ENCODE measurements at places on chromosomes 2 and 18. TPM values are rescaled to one million over a fixed set of nuclear protein-coding genes. Genes with fewer than 3 reads are reported as not detected.
A peak's percentile ranks its signal among the peaks of the same experiment; 100 is the strongest.

DNA sequence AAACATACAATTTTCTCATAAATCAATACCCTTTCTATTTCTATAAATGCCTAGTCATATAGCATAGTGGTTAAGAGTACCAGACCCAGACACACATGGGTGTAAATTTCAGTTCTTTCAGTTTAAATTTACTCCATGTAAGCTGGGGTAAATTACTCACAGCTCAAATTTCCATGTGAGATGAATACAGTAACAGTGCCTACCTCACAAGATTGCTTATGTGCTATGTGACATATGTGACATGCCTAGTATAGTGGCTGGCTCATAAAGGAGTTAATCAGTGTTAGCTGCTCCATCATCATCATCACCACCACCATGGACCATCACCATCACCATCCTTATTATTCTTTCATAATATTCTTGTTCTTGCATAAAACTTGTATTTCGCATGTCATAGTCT is 61.6 kb upstream of the CD302 start:
- DNase-seq, result no peak

DNA sequence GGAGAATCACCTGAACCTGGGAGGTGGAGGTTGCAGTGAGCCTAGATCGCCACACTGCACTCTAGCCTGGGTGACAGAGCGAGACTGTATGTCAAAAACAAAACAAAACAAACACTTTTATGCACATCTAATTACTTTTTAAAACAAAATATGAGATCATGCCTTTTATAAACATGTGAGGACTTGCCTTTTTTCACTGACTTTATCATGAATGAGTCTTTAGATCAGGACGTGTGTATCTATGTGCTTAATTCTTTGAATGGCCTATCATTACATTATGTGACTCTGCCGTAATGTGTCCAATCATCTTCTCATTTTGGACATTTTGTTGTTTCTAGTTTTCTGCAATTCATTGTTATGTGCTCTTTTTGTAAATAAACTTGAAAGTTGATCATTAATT is 58.7 kb downstream of the FAM117B start:
- no peak for DNase-seq

DNA sequence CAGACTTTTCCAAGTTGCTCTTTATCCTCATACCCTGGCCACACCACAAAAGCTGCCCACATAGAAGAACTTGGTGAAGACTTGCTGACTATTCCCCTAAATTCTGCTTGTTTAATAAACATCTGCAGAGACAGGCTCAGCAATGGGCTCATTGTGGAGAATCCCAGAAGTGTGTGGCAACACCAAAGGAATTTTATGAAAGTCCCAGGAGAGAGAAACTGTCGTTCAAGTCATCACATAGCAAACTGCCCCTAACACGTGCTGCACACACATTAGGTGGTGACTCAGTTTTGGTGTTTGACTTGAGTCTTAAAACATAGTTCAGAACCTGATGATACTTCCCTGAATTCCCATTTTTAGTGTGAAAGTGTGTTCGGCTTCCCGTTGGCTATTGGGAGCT is 38.6 kb downstream of the CYP1B1 start:
- DNase-seq, result peak; percentile 63

- peak; percentile 85 for DNase-seq
Observed at GRCh38 chr2:46481198-46482193, 2.1 kb downstream of the TMEM247 start.

DNA sequence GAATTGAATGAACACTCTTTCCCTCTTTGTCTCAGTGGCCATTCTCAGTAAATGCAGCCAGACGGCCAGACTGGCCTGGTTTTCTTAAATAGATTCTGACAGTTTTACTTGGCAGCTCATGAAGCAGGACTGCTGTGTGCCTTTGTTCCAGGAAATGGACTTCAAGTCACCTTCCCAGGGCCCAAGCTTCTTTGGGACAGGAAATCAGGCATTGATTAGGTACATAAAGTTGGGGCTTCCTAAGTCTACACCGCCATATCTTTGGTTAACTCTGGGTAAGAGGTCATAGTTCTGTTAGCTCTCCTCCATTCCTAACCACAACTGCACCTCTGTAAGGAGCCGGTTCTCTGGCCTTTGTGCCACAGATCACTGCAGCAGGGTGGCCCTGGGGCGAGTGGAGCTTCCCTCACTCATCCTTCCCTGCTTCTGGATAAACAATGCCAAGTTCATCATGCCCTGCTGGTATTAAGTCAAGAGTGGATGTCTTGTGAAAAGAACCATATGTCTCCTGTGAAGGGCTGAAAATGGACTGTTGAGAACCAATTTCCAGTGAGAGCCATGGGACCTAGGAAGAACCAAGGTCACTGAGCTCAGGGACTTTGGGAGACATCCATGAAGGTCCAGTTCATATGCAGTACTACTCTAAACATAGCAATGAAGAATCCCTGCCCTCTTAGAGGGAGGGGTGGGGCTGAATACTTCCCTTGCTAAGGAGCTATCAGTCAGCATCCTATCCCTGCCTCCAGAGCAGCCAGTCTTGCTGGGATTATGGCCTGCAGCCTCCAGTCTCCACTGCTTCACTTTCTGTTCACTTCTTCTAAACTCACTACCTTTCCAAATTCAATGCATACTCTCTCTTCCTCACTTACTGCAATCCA is 122.6 kb upstream of the XPO1 start:
- no peak for DNase-seq

- no peak for DNase-seq
Observed at GRCh38 chr18:10669441-10670100, 143.7 kb downstream of the NAPG start.

PAX3 gene
- 15.7 TPM for total RNA-seq

MAP3K19 gene
- not detected for total RNA-seq

All from Daoy (cell line).